ENCODE measurements at places on chromosomes 5 and 9. TPM values are rescaled to one million over a fixed set of nuclear protein-coding genes. Genes with fewer than 3 reads are reported as not detected.

DNA sequence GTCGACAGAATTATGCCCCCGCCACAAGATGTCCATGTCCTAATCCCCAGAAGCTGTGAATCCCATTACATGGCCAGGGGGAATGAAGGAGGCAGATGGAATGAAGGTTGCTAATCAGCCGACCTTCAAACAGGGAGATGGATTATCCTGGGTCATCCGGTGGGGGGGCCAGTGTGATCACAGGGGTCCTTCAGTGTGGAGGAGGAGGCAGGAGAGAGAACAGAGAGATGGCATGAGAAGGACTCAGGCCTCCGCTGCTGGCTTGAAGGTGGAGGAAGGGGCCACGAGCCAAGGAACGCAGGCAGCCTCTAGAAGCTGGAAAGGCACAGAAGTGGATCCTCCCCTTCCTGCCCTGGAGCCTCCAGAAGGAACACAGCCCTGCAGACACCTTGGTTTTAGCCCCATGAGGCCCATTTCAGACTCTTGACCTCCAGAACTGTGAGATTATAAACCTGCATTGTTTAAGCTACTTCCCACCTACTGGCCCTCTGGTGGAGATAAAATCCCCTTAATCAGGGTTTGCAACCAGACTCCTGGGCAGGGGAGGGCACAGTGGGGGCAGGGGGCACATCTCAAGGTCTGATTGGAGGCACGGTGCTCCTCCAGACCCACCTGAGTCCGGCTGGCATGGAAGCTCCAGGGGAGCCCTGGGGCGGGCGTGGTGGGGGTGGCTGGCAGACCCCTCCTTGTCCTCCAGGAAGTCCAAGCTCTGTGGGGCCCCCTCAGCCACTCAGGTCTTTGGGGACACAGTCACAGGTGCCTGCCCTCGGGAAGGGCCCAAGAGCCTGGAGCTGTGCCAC is 13.8 kb downstream of the PTGES2 start:
- no peak for DNase-seq

DNA sequence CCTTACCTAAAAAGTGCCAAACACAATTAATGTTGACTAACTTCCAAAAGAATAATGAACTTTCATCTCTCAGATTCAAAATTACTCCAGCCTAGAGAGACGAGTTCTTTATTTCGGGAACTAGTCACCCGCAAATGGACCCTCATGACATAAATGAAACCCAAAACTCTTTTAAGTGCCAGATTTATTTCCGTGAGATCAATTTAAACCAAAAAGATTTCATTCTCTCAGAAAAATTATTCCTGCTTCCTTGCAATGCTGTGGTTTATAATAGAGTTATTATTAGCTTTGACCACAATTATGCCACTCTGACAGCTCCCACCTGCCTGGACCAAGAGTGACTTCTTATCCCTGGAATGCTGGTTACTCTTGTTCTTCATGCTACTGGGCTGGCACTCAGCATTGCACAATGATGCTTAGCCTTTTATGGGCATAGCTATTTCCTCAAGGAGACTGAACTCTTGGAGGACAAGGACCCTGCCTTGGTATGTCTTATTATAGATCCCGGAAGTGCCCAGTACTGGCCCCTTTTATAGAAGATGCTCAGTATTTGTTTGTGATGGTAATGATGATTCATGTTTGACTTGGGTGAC is 183.5 kb downstream of the SNX18 start:
- DNase-seq, result peak; percentile 99

GRCh38 chr9:120289098-120289497 is 290.9 kb downstream of the CDK5RAP2 start:
- DNase-seq, result no peak

PCDHB5 gene
- total RNA-seq, result 0.28 TPM

DELE1 gene
- 28.0 TPM for total RNA-seq

- DNase-seq, result no peak
These were observed 123.9 kb downstream of the ERCC6L2 start for GRCh38 chr9:95999390-95999789.

DBH gene
- total RNA-seq, result not detected

DNA sequence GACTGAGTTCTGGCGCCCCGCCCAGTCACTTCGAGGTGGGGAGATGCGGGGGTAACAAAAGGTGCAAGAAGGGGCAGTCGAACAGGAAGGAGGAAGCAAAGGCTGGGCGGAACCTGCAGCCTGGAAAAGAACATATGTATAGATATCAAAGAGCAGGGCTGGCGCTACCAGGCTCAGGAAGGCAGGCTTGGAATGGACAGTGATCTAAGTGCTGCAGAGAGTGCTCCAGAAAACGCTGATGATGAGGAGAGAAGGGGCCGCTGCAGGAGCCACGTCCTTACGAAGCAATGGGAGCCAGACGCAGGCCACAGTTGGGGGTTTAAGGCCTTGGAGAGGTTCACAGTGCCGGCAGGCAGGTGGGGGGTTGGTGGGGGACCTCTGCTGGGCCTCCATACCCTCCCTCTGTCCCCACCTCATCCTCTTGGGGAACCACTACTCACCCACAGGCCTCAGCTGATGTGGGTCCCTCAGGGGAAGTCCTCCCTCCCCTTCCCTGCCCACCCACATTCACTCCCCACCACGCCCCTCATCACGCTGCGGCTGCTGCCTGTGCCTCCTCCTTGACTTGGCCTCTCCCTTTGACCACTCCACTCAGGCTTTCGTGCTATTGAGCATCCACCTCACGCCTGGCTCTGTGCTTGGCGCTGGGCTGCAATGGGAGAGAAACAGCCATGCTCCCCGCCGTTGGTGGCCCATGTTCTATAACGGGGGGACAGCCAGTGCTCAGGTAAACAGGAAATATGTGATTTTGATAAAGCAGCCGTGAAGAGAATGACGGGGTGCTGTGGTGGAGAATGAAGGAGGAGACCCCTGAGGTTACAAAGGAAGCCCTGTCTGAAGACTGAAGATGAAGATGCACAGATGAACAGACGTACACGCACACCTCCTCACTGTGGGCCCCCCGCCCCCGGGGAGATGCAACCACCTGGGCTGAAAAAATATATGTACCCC is 40.5 kb upstream of the RPL26L1 start:
- DNase-seq, result no peak

KIF12 gene
- total RNA-seq, result not detected

FSTL4 gene
- total RNA-seq, result 0.18 TPM

WDR38 gene
- not detected for total RNA-seq

Measured in IMR-90 (cell line).